Putamen (tissue), 1 donor: ENCODE measurements at places on chromosomes 5 and 9.

GRCh38 chr9:92983984-92984589 is 36.8 kb downstream of the FGD3 start:
- no peak for DNase-seq

- DNase-seq = no peak
Measured at GRCh38 chr5:78886341-78887230, 98.5 kb downstream of the ARSB start.

- no peak for DNase-seq
Measured at GRCh38 chr5:149485655-149486615, 65.3 kb downstream of the CSNK1A1 start.

DNA sequence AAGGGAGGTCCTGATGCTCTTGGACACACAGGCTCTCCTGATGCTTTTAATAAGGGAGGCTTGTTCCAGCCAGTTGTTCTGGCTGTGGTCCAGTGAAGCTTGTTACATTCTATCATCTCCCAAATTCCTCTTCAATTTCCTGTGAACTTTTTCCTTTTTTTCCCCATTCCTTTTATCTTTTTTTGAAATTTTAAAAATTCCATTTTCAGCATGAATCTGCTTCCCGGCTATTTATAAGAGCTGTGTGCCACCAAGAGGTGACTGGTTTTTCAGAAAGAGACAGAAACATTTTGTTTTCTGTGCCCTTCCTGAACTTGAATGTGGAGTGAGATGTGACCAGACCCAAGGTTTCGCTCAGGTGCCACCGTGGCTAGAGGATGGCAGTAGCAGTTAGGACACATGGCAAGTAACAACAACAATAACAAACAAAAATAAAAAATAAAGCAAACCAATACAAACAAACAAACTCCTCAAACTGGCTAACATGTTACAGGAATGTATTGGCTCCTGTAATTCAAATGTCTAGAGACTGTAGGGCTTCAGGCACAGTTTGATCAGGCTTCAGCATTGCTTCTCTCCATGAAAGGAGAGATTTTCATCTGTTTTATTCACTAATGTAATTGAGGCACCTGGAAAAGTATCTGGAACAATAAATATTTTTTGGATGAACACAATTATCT is 121.1 kb downstream of the BOD1 start:
- DNase-seq = peak; percentile 18

DNA sequence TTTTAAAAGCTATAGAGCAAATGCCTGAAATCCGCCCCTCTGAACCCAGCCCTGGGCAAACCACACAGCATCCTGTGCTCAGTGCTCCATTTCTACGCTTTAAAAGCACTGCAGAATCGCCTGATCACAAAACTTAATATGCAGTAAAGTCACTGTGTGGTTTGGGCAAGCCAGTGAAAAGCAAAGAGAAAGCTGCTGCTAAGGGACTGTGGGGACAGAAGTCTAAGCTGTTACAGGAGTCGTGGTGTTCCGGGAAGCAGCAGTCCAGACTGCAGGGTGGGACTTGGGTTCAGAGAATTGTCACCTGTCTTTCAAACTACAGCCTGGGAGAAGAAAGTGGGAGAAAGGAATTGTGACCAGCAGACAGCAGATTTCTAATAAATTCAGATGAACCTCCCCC is 8.2 kb downstream of the RAPGEF1 start:
- no peak for DNase-seq

DNA sequence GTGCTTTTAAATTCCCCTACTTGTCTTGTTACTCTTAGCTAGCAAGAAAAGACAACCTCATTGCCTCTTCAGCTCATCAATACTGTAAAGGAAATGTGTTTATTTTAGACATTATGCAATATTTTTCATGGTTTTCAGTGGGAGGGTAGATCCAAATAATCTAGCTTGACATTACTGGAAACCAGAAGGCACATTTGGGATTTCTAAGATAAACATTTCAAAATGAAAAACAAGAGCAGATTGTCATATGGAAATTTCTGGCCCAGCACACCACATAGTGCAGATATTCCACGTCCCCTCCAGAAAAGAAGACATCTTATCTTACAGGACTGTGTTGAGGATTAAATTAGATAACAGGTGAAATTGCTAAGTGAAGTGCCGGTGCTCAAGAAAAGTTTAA is 296.9 kb downstream of the MSX2 start:
- no peak for DNase-seq

DNA sequence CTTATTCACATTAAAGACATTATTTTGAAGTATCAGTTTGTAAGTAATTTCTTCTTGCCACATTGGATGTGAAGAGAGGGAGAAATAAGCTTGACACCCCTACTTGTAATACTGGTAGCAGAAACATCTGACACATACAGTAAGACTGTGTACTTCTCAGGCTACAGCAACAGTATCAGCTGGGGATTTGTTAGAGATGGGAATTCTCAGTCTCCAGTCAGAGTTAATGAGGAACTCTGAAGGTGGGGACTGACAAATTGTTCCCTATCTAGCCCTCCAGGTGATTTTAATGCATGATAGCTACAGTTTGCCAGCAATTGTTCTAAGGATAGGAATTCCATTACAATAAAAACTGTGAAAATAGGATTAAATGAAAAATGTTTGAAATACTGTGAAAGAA is 524.8 kb downstream of the PRR16 start:
- peak; percentile 6 for DNase-seq

- no peak for DNase-seq
Measured at GRCh38 chr5:107875833-107876232, 205.1 kb upstream of the EFNA5 start.

GRCh38 chr9:133320421-133320881 is 15.5 kb downstream of the SURF6 start:
- no peak for DNase-seq

DNA sequence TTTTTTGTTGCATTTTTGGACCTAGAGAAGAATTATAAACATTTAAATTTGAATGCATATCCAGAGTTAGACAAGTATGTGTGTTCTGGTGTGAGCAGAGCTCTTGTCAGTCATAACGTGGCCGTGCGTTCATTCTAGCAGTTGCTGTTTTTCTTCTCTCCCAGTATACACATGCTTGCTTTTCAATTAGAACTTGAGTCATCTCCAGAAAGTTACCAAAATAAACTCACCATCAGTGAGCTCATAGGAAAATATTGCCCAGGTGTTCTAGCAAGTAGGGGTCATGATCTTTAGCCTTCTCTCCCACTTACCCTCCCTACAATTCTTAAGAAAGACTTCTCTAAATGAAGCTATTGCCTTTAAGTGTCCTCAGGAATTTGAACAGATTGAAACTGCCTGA is 247.5 kb upstream of the TUT7 start:
- no peak for DNase-seq

DNA sequence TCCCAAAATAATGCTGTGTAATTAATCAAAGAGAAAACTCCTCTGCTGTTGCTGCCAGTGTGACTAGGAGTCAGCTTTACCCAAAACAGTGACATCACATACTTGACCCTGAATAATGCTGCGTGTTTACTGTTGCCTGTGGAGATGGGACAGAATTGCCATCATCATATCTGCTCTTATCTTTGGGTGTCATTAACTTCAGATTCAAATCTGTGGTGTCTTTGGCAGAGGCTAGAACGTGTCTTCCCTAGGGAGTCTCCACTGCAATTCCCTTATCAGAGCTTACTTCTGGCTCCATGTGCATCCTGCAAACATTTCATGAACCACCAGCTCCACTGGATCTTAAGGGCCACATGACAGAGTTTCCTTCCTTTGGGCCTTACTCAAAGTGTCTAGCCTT is 88.9 kb upstream of the MRPS30 start:
- DNase-seq = no peak
